ENCODE measurements at places on chromosomes 12 and 14.

- DNase-seq = no peak
These were observed 67.0 kb downstream of the EML1 start for GRCh38 chr14:99860219-99860618.

GRCh38 chr12:13211191-13211858 is 14.8 kb downstream of the EMP1 start:
- DNase-seq = no peak

GRCh38 chr12:81174664-81175063 is 96.8 kb downstream of the ACSS3 start:
- DNase-seq = no peak

DNA sequence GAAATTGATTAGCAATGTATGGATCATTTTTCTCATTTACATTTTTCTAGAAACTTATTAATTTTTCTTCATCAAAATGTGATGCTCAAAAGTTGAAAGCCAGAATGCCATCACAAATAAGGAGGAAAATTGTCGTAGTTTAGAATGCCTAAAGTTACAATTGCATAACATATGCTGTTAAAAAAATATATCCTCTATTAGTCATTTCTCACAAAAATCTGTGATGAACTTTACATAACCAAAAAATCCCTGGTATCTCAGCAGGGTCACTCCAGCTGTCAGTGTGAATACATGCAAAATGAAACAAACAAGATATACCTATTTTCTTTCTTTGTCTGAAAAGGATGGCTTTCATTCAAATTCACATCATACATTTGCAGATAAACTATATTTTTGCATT is 358.9 kb downstream of the PAWR start:
- DNase-seq = no peak

- DNase-seq = no peak
These were observed 30.5 kb downstream of the BCL11B start for GRCh38 chr14:99241325-99242010.

All from stimulated activated CD4-positive, alpha-beta T cell treated with anti-CD3 and anti-CD28 coated beads, TNF-alpha, amount 100 ng/mL, for 48 hours (primary cell).